Endothelial cell (in vitro differentiated cells): ENCODE measurements at places on chromosomes 1 and 21.

DNA sequence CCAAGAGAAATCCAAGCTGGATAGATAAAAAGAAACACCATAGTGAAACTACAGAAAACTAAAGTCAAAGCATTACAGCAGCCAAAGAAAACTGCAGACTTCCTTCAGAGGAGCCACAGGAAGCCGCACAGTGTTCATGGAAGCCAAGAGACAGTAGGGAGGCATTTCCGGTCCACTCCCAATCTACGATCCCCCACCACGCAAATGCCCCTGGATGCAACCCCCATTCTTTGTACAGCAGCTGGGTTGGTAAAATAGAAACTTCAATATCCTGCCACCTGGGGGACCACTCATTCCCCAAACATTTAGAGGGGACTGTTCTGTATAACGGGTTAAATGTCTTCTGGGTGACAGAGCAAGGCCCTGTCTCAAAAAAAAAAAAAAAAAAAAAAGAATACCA is 43.9 kb upstream of the TSPEAR start:
- H3K36me3 ChIP-seq = no peaks in the 10 kb centered on the region
- no peak for DNase-seq
- peaks cover 11% of the 10 kb centered on the region for H3K4me1 ChIP-seq
- no peak overlapping the region for H3K4me3 ChIP-seq
- H3K27me3 ChIP-seq = peaks cover 6% of the 10 kb centered on the region

GRCh38 chr1:204278251-204278650 is 64.5 kb upstream of the GOLT1A start:
- H3K4me1 ChIP-seq = peaks cover 7% of the 10 kb centered on the region
- no peak overlapping the region for H3K4me3 ChIP-seq
- H3K27me3 ChIP-seq = peaks cover 5% of the 10 kb centered on the region
- no peaks in the 10 kb centered on the region for H3K36me3 ChIP-seq
- no peak for DNase-seq

GRCh38 chr1:17135530-17135929 is 16.3 kb upstream of the PADI2 start:
- H3K27ac ChIP-seq = no peak overlapping the region
- peaks cover 6% of the 10 kb centered on the region for H3K27me3 ChIP-seq
- no peak overlapping the region for H3K4me3 ChIP-seq
- no peak for DNase-seq
- no peaks in the 10 kb centered on the region for H3K4me1 ChIP-seq
- H3K36me3 ChIP-seq = no peaks in the 10 kb centered on the region

- H3K4me3 ChIP-seq = no peak overlapping the region
- no peaks in the 10 kb centered on the region for H3K27me3 ChIP-seq
- DNase-seq = no peak
Observed at GRCh38 chr1:181028615-181029014, 5.2 kb upstream of the MR1 start.

GRCh38 chr1:22639286-22639685 is 2.9 kb downstream of the C1QA start:
- peaks cover 12% of the 10 kb centered on the region for H3K27me3 ChIP-seq
- H3K4me1 ChIP-seq = no peaks in the 10 kb centered on the region
- H3K36me3 ChIP-seq = no peaks in the 10 kb centered on the region
- H3K4me3 ChIP-seq = no peak overlapping the region
- peak; percentile 22 for DNase-seq
